ENCODE measurements at places on chromosomes 5 and 9. TPM values are rescaled to one million over a fixed set of nuclear protein-coding genes. Genes with fewer than 3 reads are reported as not detected.
A peak's percentile ranks its signal among the peaks of the same experiment; 100 is the strongest.

GRCh38 chr5:143213851-143214363, 189.6 kb downstream of the NR3C1 start:
- DNase-seq, result no peak
- no peaks in the 10 kb centered on the region for H3K27me3 ChIP-seq
- no peak overlapping the region for H3K4me3 ChIP-seq
- H3K27ac ChIP-seq, result peak overlapping the region; percentile 57
- H3K36me3 ChIP-seq, result peaks cover 5% of the 10 kb centered on the region
- peaks cover 17% of the 10 kb centered on the region for H3K4me1 ChIP-seq

DNA sequence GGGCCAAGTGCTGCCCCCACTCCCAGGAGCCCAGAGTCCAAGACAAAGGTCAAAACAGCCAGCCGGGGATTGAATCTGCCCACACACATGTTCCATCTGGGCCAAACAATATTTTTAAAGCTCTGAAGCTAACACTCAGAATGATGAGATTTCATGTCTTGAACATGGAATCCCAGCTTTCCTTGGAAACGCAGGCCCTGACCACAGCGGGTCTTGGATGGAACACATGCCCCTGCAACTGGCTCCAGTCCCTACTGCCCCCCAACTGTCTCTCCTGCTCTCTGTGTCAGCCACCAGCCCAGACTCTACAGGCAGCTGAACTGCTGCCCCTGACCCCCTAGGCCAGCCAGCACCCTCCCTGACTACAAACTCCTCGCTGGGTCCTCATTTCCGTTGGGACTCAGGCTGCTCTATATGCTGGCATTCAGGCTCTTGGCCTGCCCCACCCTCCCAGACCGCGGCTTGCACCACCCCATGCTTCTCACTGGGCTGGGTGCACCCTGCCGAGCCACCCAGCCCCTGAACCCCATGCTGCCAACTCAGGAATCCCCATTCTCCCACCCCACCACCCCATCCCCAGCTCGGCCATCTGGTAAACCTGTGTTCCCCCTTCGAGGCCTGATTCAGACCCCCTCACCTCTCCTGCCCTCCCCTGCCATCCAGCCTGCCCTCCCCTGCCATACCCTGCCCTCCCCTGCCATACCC, 71.7 kb downstream of the ADAMTS2 start:
- H3K4me1 ChIP-seq, result no peaks in the 10 kb centered on the region
- no peaks in the 10 kb centered on the region for H3K36me3 ChIP-seq
- no peak overlapping the region for H3K27ac ChIP-seq
- no peak overlapping the region for H3K4me3 ChIP-seq
- no peak for DNase-seq

DNA sequence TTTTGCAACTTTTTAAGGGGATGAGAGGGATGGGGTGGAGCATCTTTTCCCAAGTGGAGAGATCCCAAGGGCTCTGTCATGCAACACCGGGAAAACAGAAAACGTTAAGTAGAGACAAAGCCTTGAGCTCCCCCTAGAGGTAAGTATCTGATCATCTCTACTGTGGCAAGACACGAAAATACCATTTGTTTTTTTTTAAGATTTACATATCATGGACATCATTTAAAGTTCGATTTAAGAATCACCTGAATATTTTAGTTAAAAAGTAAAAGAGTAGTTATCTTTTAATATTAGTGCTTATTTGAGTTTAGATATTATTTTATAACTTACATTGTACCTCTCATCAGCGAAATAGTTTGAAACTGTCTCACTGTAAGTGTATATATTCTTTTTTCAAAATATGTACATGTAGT, 200.4 kb downstream of the LRRC70 start:
- no peak for DNase-seq
- H3K27ac ChIP-seq, result no peak overlapping the region
- H3K27me3 ChIP-seq, result no peaks in the 10 kb centered on the region
- no peaks in the 10 kb centered on the region for H3K36me3 ChIP-seq
- H3K4me3 ChIP-seq, result no peak overlapping the region
- no peaks in the 10 kb centered on the region for H3K4me1 ChIP-seq

DNA sequence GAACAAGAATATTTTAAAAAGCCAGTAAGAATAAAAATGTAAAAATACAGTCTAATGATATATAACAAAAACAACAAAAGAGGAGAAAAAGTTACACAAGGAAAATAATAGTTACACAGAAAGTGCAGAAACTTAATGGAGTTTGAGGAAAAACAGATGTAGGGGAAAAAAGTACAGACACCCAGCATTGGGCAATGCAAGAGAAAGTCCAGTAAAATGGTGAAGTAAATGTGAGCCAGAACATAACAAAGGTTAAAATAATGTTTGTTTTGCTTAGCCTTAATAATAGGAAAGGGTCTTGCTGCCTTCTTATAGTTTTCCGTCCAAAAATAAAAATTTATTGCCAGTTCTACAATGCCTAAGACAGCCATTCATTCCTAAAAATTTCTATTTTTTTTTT, 364.2 kb downstream of the NNT start:
- DNase-seq, result no peak
- no peaks in the 10 kb centered on the region for H3K27me3 ChIP-seq
- no peaks in the 10 kb centered on the region for H3K4me1 ChIP-seq
- H3K27ac ChIP-seq, result no peak overlapping the region

- no peaks in the 10 kb centered on the region for H3K27me3 ChIP-seq
- DNase-seq, result peak; percentile 19
- no peaks in the 10 kb centered on the region for H3K36me3 ChIP-seq
- no peak overlapping the region for H3K4me3 ChIP-seq
- H3K27ac ChIP-seq, result no peak overlapping the region
These were observed 185.7 kb upstream of the IL12B start for GRCh38 chr5:159515909-159516415.

The GADD45G gene
- polyA plus RNA-seq, result 0.05 TPM

DNA sequence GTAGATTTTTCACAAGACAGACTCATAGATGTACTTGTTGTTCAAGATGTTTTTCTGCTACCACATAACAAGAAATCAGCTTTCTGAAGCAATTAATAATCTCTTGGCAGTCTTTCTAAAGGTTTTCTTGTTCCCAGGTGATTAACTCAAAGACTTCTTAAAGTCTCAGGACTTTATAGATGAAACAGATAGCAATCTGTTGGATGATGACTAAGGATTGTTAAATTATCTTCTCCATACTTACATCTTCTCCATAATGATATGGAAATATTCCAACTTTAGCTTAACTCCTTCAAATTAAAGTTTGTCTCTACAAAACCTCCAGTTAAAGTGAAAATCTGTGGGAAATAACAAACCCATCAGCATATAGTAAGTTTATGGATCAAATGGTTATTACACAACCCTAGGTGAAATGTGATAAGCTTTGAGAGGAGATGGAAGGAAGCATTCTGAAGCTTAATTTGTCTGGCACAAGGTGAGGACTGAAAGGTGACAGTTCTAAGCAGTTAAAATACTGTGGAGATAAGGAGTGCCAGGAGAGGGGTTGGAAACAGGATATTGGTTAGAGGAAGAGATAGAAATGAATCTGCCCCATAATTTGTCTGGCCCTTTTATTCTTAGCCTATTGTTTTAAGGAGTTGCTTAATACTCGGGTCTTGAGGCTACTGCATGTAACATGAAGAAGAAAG, 326.7 kb downstream of the ADGRV1 start:
- H3K36me3 ChIP-seq, result no peaks in the 10 kb centered on the region
- H3K4me3 ChIP-seq, result no peak overlapping the region
- H3K27ac ChIP-seq, result no peak overlapping the region
- H3K27me3 ChIP-seq, result no peaks in the 10 kb centered on the region
- no peak for DNase-seq

DNA sequence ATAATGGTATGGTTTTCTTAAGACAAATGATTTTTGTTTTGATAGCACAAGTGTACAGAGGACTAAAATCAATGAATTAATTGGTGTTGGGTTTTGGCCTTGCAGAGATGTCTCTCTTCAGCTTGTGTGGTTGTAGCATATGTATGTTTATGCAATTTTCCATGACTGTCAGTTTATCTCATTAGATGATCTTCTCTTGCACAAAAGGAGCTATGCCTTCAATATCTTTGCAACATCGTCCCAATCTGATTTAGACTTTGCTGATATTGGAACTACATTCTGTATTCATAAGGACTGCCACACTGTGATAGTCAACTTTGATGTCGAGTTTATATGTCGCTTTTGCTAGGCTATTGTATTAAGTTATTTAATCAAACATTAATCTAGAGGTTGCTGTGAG, 140.0 kb upstream of the TAF11L2 start:
- no peaks in the 10 kb centered on the region for H3K36me3 ChIP-seq
- DNase-seq, result no peak
- H3K27ac ChIP-seq, result no peak overlapping the region
- no peaks in the 10 kb centered on the region for H3K27me3 ChIP-seq

The LVRN gene
- 0.08 TPM for polyA plus RNA-seq

DNA sequence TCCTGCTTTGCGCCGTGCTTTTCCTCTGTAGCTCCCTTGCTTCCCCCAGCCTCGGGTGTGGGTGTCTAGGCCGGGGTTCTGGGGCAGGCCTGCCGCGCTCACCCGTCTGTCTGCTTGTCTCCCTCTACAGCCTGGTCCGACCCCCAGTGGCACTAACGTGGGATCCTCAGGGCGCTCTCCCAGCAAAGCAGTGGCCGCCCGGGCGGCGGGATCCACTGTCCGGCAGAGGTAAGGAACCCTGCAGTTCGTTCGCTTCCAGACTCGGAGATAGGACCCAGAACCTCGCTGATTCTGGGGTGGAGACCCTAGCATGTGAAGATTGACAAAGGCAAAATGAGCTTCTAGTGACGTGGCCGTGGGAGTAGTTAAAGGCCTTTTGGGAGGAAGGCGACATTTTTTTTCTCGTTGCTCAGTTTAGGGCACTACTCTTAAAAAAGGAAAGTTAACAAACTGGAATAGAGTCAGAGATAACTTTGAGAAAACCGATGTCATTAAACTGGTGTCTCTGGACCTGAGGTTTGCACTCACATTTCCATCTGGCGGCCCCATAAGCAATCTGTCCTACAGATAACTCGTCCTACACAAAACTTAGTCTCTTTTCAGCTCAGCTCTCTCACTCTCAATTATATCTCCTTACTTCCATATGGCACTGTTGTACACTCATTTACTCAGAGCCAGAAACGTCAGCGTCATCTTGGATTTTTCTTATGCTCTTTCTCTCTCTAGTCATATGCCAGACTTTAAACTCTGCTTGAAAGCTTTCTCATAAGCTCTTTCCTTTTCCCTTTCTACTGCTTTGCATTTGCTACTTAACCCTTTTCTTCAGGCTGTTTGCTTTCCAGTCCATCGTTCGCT, 561 bp downstream of the SEC61B start:
- no peak for DNase-seq
- peak overlapping the region; percentile 90 for H3K4me3 ChIP-seq
- H3K36me3 ChIP-seq, result peaks cover 7% of the 10 kb centered on the region
- H3K4me1 ChIP-seq, result peaks cover 23% of the 10 kb centered on the region

- H3K27me3 ChIP-seq, result no peaks in the 10 kb centered on the region
- no peak for DNase-seq
- H3K27ac ChIP-seq, result no peak overlapping the region
- H3K4me1 ChIP-seq, result no peaks in the 10 kb centered on the region
- no peaks in the 10 kb centered on the region for H3K36me3 ChIP-seq
- no peak overlapping the region for H3K4me3 ChIP-seq
These were observed 254.5 kb downstream of the ARRDC3 start for GRCh38 chr5:91128604-91129003.

All from keratinocyte (primary cell).